ENCODE measurements at places on chromosomes 7 and 10.

- DNase-seq = no peak
These were observed 7.1 kb downstream of the HEPACAM2 start for GRCh38 chr7:93218997-93219827.

GRCh38 chr7:98400542-98401340, at the start of gene BAIAP2L1:
BAIAP2L1 (minus strand) TSS chr7:98401090; CDS start chr7:98400852, 238 bp downstream.
- no peak for DNase-seq

GRCh38 chr7:111499027-111499426, 63.3 kb downstream of the IMMP2L start:
- no peak for DNase-seq

GRCh38 chr7:41559426-41559825, 143.5 kb downstream of the INHBA start:
- no peak for DNase-seq
